Ecto neural progenitor cell (in vitro differentiated cells): ENCODE measurements at places on chromosomes 1 and 21.

DNA sequence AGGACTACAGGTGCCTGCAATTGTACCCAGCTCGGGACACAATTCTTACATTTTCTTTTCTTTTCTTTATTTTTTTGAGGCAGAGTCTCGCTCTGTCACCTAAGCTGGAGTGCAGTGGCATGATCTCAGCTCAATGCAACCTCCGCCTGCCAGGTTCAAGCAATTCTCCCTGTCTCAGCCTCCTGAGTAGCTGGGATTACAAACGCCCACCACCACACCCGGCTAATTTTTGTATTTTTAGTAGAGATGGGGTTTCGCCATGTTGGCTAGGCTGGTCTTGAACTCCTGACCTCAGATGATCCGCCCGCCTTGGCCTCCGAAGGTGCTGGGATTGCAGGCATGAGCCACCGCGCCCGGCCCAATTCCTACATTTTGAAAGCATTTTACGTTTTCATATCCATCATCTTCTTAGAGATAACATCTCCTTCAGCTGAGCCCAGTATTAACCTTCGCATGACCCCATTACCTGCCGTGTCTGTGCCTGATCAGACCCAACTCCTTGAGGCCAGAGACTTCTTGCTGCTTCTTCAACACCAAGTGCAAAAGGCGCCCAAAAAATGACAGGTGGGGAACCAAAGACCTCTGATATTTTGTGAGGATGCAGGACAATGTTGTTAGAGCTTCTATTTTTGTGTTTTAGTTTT lies 2.8 kb upstream of the ADAMTSL4 start:
- DNase-seq: no peak

GRCh38 chr1:36086529-36087232 lies 2.0 kb upstream of the ADPRS start:
- DNase-seq: no peak

GRCh38 chr1:115282807-115283208 lies 55.2 kb downstream of the NGF start:
- DNase-seq: no peak

- peak; percentile 76 for DNase-seq
Measured at GRCh38 chr1:38046333-38046883, at the start of gene POU3F1. Gene POU3F1 (minus strand): TSS chr1:38046793. CDS start chr1:38046743, 50 bp downstream.

- no peak for DNase-seq
Measured at GRCh38 chr1:116382321-116382720, 9.3 kb downstream of the ATP1A1 start.

DNA sequence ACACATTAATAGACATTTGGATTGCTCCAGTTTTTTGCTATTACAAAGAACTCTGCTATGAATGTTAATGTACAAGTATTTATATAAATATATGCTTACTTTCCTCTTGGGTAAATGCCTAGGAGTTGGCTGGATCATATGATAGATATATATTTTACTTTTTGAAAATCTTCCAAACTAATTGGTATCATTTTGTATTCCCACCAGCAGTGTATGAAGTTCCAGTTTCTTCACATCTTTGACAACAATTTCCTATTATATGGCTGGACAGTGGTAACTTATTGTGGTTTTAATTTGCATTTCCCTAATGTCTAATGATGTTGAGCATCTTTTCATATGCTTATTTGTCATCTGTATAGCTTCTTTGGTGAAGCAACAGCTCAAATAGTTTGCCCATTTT lies 23.8 kb upstream of the DIPK1A start:
- no peak for DNase-seq

- no peak for DNase-seq
Measured at GRCh38 chr1:37945743-37946702, 830 bp downstream of the INPP5B start.

GRCh38 chr1:12542138-12542465 lies 75.9 kb downstream of the DHRS3 start:
- no peak for DNase-seq
